ENCODE measurements at places on chromosomes 1 and 21.

GRCh38 chr1:203089651-203090045, 3.8 kb upstream of the MYOG start:
- DNase-seq: no peak

GRCh38 chr1:5448486-5448885, 543.7 kb downstream of the NPHP4 start:
- DNase-seq: no peak

- no peak for DNase-seq
These were observed 7.0 kb upstream of the SPATC1L start for GRCh38 chr21:46191257-46191685.

GRCh38 chr1:107776900-107777663, 187.9 kb downstream of the VAV3 start:
- DNase-seq: no peak

DNA sequence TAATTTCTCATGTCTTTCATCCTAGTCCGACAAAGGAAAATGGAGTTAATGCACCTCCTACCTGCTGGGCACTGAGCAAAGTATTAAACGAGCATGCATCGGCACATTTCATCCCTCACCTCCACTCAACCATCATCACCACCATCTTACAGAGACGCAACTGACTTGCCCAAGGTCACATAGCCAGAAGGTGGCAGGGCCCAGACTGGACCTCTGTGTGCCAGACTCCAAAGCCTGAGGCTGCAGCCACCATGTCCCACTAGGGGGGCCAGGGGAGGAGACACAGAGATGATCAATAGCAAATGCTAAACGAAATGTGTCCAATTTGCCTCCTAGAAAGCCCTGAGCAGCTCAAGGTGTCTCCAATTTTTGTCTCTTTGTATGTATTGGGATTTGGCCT, 163.7 kb upstream of the EDN2 start:
- no peak for DNase-seq

- no peak for DNase-seq
These were observed 18.8 kb downstream of the SLC1A7 start for GRCh38 chr1:53123453-53124140.

DNA sequence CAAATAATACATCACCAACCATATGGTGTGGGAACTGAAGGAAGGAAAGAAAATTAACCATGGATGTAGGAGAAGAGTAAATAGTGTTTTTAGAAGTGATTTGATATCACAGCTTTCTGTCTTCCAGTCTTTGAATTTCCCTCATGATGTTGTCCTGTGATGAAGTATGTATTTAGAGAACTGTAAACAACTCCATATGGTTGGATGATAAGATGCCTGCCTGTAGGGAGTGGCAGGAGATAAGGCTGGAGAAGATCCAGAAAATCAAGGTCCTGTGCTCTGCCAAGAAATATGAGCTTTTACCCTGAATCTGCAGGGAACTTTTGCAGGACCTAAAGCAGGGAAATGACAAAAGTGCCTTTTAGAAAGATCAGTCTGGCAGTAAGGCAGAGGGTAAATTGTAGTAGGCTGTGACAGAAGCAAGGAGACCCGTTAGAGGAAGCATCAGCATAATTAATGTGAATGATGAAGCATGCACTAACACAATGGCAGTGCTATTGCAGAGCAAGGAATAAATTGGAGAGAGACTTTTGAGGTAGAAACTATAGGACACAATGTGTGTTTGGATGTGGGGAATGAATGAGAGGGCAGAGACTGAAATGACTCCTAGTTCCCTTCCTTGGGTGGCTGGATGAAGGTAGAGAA, 21.9 kb downstream of the CEPT1 start:
- no peak for DNase-seq

DNA sequence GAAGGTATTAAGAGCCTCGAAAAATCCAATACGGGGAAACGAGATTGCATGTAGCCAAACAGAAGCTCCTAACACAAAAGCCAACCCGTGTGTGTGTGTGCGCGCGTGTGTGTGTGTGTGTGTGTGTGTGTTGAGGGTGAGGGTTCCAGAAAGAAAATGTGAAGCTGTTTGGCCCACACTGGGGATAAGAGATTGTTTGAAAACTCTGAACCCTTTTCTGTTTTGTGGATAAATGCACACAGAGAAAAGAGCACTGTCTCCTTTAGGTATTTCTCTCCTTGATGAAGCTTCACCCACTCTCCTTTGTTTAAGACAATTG, 1.9 kb downstream of the WLS start:
- no peak for DNase-seq

- DNase-seq: no peak
These were observed 130.8 kb upstream of the EDN2 start for GRCh38 chr1:41615316-41615715.

GRCh38 chr21:45468051-45468970, 63.3 kb downstream of the COL18A1 start:
- DNase-seq: no peak

DNA sequence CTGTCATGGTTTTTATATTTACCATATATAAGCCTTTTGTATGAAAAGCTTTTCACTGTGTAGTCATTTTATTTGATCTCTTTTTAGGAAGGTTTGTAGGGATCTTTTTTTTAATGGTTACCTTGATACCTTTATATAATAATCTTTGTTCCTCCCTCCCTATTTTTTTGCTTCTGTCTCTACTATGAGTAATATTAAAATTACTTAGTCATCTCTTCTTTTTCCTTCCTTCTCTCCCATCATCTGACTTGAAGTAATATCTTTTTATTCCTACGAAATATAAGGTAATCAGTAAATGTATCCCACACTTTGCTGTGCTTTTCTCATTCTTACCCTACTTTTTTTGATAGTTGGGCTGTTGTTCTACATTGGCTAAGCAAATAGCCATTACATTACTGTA, 161.4 kb downstream of the MAGI3 start:
- DNase-seq: no peak

GRCh38 chr1:181778640-181779260, 282.8 kb downstream of the ZNF648 start:
- no peak for DNase-seq

DNA sequence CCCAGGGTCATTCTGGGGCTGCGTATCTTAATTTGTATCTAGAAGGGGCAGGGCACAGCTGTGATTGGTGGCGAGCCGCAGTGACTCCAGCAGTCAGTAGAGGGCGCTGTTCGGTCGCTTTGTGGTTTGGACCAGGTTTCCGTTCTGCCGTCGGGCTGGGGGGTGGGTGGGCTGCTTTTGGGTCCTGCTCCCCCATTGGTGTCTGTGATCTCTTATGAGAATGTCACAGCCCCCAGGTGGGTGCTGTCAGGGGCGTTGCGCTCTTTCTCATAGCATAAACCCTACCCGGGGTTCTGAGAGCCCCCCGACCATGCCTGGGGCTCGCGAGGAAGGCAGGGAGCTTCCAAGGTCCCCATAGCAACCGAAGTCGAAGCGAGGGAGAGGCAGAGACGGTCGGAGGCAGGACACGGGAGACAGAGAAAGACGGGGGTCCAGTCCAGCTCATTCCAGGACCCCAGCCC, 5.4 kb downstream of the TFF3 start:
- DNase-seq: peak; percentile 41

GRCh38 chr1:83787246-83787998, 211.5 kb downstream of the TTLL7 start:
- DNase-seq: no peak

- no peak for DNase-seq
These were observed 41.9 kb downstream of the LPGAT1 start for GRCh38 chr1:211788626-211789025.

GRCh38 chr1:1282998-1283397, 2.8 kb downstream of the SCNN1D start:
- DNase-seq: no peak

DNA sequence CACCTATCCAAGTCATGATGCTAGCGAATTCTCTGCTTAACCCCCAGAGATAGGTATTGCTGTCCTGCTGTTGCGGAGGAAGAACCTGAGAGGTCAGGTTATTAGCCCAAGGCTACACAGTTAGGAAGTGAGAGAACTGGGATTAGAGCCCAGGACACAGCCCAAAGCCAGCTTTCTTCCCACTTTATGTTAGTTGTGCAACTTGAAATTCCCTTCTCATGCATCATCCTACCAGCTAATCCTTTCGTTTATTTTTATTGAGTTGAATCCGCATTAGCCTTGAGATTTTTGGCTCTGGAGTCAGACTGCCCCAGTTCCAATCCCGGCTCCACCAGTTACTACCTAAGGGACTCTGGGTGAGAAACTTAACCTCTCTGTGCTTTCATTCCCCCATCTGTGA, 65.4 kb downstream of the PLEKHA6 start:
- no peak for DNase-seq

- DNase-seq: no peak
These were observed 322.9 kb downstream of the DISC1 start for GRCh38 chr1:231949277-231950091.

DNA sequence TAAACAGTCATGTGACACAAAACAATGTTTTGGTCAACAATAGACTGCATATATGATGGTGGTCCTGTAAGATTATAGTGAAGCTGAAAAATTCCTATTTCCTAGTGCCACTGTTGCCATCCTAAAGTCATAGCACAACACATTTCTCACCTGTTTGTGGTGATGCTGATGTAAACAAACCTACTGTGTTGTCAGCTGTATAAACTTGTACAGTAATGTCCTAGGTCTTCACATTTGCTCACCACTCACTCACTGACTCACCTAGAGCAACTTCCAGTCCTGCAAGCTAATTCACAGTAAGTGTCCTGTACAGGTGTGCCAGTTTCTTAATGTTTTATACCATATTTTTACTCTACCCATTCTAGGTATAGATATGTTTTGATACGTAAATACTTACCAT, 326.1 kb upstream of the USP24 start:
- DNase-seq: no peak

GRCh38 chr1:208058267-208058666, 147.3 kb upstream of the CD34 start:
- no peak for DNase-seq

DNA sequence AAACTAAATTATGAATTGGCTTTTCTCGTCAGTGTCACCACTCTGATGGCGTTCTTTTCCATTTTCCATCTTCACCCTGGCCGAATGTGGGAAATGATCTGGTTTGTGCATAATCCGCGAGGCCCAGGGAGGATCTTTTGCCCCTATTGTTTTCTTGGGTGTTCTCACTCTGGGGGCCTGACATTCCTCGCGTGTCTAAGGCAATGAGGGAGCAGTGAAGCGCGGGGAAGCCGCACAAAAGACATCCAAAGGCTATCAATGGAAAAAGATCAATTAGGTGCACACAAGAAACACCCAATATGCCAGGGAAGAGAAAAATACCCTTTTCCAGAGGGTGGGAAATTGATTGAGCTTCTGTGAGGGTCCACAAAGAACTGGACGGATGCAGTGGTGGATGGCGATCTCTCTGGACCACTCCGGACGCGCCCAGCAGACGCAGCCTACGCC, 941 bp upstream of the C1orf21 start:
- no peak for DNase-seq

GRCh38 chr1:206521127-206521526, 13.8 kb downstream of the RASSF5 start:
- DNase-seq: no peak

DNA sequence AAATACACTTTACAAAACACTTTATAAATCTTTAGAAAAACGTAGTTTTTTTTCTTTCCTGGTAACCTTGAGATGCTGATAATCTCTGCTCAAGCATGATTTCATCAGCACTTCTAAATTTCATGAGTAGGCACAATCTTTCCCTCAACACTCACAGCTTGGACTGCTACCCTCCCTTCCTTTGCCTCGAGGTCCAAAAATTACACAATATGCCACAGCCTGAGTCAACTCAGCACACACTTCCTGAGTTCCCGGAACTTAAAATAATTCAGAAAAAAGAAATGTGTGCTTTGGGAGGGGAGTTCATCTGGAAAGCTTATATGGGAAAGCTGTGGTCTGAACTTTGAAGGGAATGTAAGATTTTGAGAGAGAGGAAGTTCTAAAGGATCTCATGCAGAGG, 5.9 kb downstream of the CLCA2 start:
- no peak for DNase-seq

GRCh38 chr1:201061049-201061448, 37.5 kb upstream of the KIF21B start:
- DNase-seq: no peak

GRCh38 chr1:65341381-65341780, 32.0 kb downstream of the DNAJC6 start:
- DNase-seq: no peak

GRCh38 chr1:22118291-22118992, 24.5 kb downstream of the WNT4 start:
- no peak for DNase-seq

DNA sequence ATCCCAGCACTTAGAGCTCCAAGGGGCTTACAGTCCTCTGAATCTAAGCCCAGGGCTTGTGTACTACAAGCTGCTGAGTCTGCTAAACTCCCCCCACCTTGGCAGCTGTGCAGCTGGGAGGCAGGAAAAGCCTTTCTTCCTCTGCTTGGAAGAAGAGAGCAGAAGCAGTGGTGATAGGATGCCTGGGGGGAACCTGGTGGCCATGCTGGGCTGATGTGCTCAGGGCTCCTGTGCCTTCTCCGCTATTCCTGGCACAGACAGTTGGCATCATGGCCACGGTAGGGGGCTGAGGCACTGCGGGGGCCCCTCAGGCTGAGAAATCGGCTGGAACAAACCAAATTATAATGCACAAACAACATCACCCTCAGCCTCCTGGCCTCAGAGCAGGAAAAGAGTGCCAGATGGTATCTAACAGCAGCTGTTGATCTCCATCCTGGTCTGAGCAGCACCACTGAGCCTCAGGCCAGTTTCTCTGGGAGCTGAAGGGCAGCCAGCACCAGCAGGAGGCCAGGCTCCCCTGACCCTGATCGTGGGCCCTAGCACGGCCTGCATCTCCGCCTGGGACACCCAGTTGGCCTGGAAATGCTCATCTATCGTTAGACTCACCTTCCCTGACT, 35.8 kb downstream of the ECE1 start:
- no peak for DNase-seq

- DNase-seq: no peak
These were observed 125.2 kb upstream of the PBX1 start for GRCh38 chr1:164433818-164434170.

DNA sequence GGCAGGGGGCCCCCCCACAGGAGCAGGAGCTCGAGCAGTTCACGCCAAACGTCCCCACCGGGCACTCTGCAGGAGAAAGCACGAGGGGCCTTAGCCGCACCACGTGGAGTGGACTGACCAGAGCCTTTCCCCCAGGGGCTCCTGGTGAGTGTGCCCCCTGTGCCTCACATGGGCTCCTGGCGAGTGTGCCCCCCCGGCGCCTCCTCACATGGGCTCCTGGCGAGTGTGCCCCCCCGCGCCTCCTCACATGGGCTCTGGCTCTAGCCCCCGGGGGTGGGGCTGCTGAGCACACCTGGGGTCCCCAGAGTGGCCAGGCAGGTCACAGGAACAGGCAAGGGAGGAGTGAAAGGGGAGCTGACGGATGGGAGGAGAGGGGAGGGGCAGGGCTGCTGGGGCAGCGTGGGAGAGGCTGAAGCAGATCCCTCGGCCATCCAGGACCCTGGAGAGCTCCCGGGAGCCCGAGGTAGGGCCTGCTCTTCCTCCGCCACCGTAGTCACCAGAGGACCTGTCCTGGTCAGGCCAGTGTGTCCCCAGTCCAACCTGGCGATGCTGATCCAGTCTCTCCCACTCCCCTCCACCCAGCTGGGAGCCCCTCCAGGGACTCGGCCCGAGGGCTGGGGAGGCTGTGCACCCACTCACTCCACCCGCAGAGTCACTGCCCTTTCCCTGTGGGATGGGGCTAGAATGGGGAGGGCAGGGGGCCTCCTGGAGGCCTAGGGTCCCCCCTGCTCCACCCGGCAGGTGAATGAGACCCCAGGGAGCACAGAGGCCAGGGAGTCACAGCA, 47.6 kb downstream of the ARHGEF16 start:
- no peak for DNase-seq
